Fibroblast of villous mesenchyme (primary cell): ENCODE measurements at places on chromosomes 11 and 22. TPM values are rescaled to one million over a fixed set of nuclear protein-coding genes. Genes with fewer than 3 reads are reported as not detected.

SOX10 gene
- total RNA-seq, result not detected in 2 replicates

SPON1 gene
- 0.32 and 0.43 TPM in 2 replicates for total RNA-seq

BCR gene
- total RNA-seq, result 36.7 and 40.9 TPM in 2 replicates

POU2AF2 gene
- not detected in 2 replicates for total RNA-seq

OR6A2 gene
- 0.32 and 0.43 TPM in 2 replicates for total RNA-seq

CHCHD10 gene
- total RNA-seq, result 3.9 and 6.1 TPM in 2 replicates

C11orf97 gene
- total RNA-seq, result not detected in 2 replicates

CD6 gene
- not detected in 2 replicates for total RNA-seq

DNA sequence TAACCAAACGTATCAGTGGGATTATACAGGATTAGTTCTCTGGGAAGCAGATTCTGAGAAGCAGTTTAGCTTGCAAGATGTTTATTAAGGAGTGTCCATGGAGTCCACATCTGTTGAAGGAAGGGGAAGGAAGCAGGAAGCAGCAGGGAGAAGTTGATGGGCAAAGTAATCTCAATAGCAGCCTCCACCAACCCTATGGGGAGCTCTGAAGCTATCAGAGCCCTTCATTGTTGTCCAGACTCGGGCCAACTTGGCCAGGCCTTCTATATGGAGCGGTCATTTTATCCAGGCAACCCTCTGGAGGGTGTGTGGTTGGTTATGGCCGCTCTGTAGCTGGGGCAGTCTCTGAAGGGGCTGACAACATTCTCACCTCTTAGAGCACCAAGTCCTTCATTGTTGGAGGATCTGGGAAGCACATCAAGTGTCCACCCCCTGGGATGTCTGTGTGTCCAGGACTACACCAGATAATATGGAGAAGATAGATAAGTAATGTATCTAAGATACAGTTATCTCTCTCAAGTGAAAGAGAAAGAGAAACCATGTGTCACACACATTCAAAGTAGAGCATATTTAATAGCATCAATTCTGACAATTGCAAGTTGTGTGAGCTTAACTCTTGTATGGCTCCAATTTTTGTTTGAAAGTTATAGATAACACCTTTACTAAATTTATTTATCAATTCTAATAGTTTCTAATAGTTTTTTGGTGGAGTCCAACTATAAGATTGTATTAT lies 101.7 kb upstream of the TRIM77 start:
- no peak for DNase-seq

DNA sequence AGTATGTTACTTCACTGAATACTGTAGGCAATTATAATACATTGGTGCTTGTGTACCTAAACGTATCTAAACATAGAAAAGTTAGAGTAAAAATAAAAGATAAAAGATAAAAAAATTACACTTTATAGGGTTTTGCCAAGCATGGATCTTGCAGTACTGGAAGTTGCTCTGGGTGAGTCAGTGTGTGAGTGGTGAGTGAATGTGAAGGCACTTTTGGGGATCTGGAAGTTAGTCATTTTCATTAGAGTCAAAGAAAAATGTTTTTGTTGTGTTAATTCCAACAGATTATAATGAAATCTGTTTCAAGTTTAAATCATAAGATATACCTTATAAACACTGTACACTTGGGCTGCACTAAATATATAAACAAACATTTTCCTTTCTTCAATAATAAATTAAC lies 3.3 kb downstream of the SLC22A25 start:
- no peak for DNase-seq

- DNase-seq, result peak; percentile 48
Measured at GRCh38 chr11:28447226-28447625, 339.0 kb downstream of the METTL15 start.

DNA sequence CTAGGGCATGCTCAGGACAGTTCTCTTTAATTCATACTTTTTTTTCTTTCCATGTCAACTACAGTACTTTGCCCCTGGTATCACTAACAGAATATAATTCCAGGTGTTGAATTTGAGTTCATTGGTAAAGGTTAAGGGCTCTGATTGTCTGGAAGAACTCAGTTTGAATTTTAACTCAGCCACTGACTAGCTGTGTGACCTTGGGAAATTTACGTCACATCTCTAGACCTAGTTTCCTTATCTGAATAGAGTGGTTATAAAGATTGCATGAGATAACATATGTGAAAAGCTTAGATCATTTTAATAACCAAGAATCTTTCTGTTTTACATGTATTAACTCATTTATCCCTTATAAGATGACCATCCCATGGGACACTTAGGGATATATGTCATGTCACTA lies 15.8 kb upstream of the ZC3H12C start:
- no peak for DNase-seq

- DNase-seq, result no peak
Measured at GRCh38 chr11:110912437-110912836, 200.2 kb upstream of the ARHGAP20 start.

DNA sequence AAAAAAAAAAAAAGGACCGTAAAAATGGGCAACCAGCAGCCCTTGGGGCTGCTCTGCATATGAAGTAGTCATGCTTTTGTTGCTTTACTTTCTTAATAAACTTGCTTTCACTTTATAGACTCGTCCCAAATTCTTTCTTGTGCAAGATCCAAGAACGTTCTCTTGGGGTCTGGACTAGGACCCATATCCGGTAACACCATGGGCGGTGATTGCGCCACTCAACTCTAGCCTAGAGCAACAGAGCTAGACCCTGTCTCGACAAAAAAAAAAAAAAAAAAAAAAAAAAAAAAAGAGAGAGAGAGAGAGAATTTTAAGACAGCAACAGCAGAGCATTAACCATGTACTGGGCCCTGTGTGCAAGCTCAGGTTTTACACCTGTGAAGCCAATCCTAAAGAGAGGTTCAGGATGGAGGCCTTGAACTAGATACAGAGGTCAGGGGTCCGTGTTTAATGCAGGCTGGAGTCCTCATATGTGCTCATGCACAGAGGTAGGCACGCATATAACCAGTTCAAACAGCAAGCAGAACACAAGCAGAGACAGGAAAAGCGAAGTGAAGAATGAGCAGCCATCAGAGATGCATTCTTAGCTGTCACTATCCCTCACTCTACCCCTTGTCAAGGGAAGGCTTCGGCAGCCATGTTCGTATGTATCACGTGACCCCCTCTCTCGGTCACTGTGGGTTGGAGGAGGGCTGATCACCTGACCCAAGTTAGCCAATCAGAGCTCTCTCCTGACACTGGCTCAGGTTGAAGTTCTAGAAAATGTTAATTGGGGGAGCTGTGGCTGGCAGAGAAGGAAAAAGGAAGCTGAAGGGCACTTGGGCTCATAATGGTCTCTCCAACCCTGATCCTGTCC lies 16.7 kb upstream of the SYT12 start:
- DNase-seq, result peak; percentile 40

DNA sequence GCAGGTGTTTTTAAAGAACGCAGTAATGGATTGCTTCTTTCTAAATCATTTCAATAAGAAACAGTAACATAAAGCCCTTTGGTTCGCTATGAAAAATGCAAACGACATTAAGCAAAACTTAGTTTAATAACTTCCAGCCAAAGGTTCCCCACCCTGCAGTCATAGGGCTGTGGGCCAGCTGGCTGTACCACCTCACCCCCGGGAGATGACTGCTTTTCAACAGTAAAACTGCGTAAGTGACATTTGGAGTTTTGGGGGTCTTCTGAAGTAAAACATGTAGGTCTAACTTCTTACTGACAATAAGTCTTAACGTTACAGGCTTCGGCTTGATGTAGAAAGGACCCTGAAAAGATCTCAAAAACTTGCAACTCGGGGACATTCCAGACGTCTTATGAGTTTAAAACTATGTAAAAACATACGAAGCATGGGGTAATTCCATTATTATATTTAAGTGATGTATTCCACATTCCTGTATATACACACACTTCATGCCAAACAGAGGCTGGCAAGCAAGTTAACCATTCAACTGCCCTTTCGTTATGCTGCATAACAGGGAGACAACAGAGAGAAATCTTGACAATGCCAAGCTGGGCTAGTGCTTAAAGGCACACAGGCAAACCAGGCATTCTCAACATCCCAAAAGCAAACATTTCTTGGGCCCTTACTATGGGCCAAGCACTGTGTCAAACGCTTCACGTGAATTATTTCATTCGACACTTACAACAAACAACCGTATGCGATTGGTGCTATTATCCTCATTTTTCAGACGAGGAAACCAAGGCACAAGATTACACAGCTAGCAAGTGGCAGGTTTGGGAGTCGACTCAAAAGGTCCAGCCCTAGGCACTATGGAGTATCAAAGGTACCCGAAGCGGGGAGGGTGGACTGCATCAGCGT lies 1.2 kb downstream of the MRTFA start:
- peak; percentile 30 for DNase-seq

DNA sequence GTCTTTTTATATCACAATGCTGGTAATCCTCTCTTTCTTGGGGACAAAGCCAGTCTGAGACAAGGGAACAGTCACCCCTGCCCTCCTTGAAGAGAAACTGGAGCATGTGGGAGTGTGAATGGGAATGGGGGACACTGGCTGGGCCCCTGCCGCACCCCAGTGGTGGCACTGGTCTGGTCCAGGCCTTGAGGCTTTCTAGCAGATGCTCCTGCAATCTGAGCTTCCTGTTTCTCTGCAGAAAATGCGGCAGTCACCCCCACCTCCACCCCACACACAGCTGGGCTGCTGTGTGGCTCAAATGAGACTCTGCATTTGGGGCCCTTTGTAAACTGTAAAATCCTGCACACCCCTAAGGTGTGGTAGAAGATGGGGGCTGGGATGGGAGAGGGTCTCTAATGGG lies 6.6 kb upstream of the MARK2 start:
- DNase-seq, result no peak

DNA sequence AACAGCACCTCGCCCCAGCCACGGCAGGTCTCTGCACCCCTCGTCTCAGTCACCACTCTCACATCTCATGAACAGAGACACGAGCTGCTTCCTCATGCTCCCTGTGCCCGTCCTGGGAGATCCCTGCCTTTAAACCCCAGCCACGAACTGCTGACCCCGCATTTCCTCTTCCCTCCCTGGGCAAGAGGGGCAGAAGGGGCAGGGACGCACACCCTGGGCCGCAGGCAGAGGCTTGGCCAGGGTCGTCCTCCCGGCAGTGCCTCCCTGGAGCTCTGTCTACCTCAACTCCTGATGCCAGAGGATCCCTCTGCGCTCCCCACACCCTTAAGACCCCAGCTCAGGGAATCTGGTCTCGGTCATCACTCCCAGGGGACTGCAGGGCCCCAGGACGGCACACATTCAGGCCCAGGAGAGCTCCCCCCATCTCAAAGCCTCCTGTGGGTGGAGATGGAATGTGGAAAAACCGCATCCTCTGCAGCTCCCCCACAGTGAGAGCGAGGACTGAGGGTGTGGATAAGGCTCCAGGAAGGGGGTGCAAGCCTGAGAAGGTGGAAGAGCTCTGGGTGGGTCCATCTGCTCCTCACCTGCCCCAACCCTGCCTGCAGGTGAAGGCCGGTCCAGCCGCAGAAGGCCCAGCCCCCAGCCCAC lies 1.2 kb downstream of the BID start:
- DNase-seq, result no peak

DNA sequence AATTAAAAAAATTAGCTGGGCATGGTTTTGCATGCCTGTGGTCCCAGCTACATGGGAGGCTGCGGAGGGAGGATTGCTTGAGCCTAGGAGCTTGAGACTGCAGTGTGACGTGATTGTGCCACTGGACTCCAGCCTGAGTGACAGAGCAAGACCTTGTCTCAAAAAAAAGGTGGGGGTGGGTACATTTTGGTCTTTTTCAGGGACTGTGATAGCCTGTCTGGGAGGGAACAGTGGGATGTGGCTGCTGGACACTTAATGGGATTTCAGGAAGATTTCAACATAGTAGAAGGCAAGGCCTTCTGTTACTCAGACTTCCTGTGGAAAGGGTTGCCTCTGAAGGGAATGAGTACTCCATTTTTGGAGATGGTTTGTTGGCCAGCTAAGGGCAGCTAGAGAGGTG lies 40.6 kb downstream of the RELT start:
- no peak for DNase-seq

DNA sequence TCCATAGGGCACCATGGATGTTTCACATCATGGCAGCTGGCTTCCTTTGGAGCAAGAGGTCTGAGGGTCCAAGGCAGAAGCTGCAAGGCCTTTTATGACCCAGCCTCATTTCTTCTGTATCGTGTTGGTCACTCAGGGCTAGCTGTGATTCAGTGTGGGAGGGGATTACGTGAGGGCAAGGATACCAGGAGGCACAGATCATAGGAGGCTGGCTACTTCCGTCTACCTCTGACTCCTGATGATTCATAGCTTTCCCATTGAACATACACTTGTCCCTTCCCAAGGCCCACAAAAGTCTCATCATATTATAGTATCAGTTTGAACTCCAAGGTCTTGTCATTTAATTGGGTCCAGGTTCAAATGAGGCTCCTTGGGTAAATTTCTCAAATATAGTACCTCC lies 135.3 kb upstream of the ZBED5 start:
- no peak for DNase-seq

- peak; percentile 30 for DNase-seq
Measured at GRCh38 chr11:33622186-33622585, 78.4 kb downstream of the C11orf91 start.

GRCh38 chr22:46068593-46069491 lies 81.5 kb upstream of the PPARA start:
- peak; percentile 83 for DNase-seq

DNA sequence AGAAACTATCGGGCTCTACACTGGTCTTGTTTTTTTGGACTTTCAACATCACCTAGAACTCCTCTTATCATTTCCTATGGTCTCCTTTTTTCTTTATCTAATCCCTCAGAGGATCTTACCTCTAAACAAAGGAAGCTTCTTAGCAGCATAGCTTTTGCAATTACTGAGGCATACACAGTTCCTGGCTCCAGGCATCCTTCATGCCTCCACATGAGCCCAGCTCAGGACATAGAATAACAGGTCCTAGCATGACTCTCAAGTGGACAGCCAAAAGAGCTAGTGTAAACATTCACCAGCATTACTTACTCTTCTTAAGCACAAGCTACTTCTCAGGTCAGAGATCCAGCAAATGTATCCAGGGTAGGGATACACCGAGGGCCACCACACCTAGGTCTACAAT lies 17.1 kb downstream of the CFAP300 start:
- DNase-seq, result no peak

DNA sequence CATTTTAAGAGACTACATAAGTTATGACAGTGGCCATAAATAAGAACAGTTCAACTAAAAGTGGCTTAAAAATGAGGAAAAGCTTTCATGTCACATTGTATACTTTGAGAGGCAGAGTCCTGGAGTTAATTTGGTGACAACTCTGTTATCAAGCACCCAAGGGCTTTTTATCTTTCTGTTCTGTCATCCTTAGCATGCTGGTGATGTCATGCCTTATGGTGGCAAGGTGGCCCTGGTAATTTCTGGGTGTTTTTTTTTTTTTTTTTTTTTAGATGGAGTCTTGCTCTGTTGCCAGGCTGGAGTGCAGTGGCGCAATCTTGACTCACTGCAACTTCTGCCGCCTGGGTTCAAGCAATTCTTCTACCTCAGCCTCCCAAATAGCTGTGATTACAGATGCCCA lies 158.8 kb downstream of the AASDHPPT start:
- no peak for DNase-seq

DNA sequence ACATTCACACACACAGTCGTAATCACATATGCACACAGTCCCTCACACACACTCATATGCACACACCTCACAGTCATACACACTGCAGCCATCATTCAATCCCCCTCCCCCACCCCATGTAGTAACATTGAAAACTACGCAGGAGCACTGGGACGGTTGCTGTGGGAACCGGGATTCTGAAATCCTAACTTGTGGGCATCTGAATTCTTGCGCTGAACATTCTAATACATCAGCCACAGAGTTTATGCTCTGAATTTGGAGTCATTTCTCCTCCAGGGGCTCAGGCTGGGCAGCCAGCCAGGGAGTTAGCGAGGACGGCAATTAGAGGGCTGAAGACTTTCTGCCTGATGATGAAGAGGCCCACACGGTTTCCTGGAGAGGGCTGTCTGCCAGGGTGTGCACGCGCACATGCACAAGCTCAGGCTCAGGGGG lies 32.7 kb downstream of the CD6 start:
- no peak for DNase-seq
